Esophagus muscularis mucosa (tissue), 4 donors: ENCODE measurements at places on chromosomes 6 and 20. TPM values are rescaled to one million over a fixed set of nuclear protein-coding genes. Genes with fewer than 3 reads are reported as not detected.

GRCh38 chr6:138970856-138971425 is 17.1 kb downstream of the REPS1 start:
- no peak overlapping the region for H3K4me3 ChIP-seq
- H3K4me1 ChIP-seq, result peaks cover 47% of the 10 kb centered on the region
- H3K27me3 ChIP-seq, result no peaks in the 10 kb centered on the region

DNA sequence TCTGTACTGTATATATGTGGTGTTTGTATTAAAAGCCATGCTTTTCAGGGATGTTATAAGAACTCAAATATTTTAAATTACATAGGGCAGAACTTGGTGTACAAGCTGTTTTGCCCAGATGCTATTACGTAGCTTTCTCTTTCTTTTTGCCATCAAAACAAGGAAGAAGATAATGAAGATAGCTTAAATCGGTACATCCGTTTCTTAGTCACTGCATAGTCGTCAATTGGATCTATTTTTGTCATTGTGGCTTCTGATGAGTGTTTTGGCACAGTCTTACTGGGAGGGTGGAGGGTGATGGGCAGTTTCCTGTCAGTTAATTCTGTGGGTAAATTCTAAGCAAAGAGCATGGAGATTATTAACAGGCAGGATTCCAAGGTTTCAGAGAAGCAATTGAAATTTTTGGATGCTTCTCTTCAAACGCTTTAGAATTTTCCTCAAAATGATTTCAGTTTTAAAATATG is 649.1 kb upstream of the GJE1 start:
- no peaks in the 10 kb centered on the region for H3K36me3 ChIP-seq
- H3K4me1 ChIP-seq, result peaks cover 7% of the 10 kb centered on the region
- peak overlapping the region; percentile 42 for H3K4me3 ChIP-seq
- H3K27ac ChIP-seq, result peak overlapping the region; percentile 12

DNA sequence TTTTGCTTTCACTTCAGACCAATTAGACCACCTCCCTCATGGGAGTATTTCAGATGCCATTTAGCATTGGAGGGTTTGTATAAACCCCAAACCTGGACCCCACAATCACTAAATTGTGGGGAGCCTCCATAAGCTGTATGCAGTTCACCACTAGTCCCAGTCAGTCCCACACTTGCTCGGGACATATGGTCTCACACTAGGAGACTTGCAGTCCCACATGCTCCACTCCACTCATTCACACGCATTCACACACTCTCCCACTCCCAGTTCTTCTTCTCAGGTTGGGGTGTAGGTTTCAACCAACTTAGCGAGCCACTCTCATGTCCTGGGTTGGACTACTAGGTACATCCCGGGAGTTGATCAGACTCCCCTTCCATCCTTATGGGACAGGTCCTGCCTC is 84.5 kb upstream of the GPR6 start:
- no peak for DNase-seq
- no peaks in the 10 kb centered on the region for H3K36me3 ChIP-seq
- H3K4me3 ChIP-seq, result no peak overlapping the region
- H3K27me3 ChIP-seq, result no peaks in the 10 kb centered on the region

DNA sequence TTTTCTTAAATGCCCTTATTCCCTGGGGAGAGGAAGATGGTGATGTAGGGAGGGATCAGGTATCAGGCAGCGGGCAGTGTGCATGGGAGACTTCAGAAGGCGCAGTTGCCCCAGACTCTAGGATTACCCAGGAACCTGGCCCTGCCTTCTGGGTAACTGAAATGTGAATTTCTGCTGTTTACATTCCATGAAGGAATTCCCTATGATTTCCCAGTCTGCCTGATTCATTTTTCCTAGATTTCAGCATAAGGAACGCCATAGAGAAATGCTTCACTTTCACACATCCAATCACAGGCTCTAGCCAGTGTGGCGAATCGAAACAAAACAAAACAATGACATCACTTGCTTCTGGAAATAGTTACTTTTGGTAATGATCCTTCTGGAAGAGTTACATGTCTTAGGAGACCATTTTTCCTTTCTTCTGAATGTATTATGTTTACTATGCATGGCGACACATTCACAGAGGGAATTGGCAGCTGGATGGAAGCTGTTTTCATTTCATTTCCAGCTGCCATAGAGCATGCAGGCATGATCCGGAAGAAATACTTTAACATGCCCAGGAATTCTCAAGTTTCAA is 33.3 kb downstream of the LRP11 start:
- no peak for DNase-seq
- no peak overlapping the region for H3K4me3 ChIP-seq
- no peak overlapping the region for H3K27ac ChIP-seq
- H3K27me3 ChIP-seq, result no peaks in the 10 kb centered on the region

PRRT1 gene
- total RNA-seq, result 4.4 TPM
